Left renal cortex interstitium (tissue), 4 donors: ENCODE measurements at places on chromosomes 11 and 22. TPM values are rescaled to one million over a fixed set of nuclear protein-coding genes. Genes with fewer than 3 reads are reported as not detected.

- DNase-seq, result no peak
Observed at GRCh38 chr11:94862926-94863880, 95.0 kb downstream of the AMOTL1 start.

DNA sequence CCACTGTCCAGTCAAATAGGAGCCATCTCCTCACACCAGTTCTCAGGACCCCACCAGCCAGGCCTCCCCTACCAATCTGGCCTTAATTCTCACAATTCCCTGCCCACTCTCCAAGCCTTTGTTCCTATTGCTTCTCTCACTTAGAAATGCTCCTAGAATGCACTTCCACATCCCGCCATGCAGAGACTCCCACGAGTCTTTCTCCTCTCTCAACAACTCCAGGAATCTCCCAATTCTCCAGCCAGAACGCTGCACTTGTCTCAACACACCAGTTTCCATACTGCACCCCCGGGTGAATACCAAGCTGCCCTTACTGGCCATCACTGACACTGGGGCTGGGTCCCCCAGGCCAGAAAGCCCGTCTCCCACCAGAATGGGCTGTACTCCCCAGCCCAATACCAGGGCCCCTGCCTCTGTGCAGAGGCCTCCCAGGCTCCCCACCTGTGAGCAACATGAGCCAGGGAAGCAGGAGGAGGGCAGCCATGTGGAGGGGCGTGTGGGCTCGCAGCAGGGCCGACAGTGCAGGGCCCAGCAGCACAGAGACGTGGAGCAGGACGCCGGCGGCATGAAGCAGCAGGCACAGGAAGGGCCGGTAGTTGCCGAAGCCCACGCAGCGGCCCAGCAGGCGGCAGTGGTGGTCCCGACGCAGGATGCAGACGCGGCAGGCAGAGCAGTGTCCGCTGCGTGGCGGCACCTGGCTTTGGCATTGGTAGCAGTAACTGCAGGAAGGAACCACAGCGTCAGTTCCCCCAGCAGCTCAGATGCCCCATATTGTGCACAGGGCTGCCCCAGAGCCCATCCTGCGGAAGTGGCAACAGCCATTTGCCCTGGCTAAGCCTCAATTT is 2.4 kb downstream of the ZDHHC24 start:
- peak; percentile 53 for DNase-seq

CHCHD10 gene
- 92.4 TPM for polyA plus RNA-seq

DNA sequence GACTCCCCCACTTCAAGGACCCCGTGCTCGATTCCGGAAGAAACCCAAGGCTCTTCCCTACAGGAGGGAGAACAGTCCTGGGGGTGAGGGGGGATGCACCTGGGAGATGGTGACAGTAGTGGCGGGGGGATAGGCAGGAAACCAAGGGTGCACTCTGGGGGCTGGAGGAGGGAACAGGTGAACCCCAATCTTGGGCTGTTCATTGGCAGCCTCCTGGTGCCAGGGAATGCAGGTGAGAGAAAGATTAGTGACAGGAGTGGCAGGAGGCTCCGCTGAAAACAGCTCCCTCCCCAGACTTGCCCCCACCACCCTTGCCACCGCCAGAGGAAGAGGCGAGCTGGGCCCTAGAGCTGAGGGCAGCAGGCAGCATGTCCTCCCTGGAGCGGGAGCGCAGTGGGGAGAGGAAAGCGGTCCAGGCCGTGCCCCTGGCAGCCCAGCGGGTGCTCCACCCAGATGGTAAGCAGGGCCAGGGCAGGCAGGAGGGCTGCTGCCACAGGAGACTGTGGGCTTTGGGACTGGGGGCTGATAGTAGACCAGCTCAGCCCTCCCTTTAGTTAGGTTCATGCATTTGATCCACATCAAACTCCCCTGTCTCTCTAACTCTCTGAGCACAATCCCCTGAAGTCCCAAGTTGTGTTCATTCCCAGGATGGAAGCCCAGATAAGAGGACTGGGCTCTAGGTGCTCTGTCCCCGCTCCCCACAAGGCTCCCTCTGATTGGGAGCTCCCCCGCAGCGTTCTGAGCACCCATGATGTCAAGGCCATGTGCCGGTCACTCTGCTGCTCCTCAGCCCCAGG is 14.5 kb downstream of the ROBO3 start:
- DNase-seq, result no peak

GRCh38 chr22:25754527-25755202 is 12.7 kb downstream of the MYO18B start:
- no peak for DNase-seq

LYVE1 gene
- 70.5 TPM for polyA plus RNA-seq

DNA sequence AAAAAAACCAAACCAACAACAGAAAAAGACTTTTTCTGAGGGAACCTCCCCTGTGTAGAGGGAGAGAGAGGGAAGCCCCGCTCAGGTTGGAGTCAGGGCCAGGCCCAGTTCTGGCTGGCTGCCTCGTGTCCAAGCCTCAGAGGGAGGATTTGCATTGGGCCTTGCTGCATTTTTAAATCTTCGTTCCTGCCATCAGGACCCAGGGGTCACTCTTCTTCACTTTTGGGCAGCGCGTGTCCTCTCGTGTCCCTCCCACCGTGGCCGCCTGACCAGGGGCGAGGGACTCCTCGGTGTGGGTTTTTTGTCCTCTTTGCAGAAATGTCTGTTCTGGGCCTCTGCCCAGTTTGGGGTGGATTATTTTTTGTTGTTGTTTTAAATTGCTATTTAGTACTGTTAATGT is 57.9 kb downstream of the LRRC74B start:
- DNase-seq, result no peak

DNA sequence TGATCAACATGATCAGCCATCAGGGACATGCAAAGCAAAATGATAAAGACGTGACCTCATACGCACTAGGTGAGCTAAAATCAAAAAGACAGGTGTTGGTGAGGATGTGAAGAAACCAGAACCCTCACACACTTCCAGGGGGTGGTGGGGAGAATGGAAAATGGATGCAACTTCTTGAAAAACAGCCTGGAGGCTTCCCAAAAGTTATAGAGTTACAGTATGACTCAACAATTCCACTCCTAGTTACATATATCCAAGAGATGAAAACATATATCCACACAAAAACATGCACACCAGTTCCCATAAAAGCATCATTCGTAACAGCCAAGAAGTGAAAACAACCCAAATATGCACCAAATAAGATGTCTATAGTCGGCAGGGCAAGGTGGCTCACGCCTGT is 42.1 kb upstream of the APLNR start:
- no peak for DNase-seq

GRCh38 chr11:85694385-85694980 is 8.5 kb upstream of the CCDC89 start:
- no peak for DNase-seq

DNA sequence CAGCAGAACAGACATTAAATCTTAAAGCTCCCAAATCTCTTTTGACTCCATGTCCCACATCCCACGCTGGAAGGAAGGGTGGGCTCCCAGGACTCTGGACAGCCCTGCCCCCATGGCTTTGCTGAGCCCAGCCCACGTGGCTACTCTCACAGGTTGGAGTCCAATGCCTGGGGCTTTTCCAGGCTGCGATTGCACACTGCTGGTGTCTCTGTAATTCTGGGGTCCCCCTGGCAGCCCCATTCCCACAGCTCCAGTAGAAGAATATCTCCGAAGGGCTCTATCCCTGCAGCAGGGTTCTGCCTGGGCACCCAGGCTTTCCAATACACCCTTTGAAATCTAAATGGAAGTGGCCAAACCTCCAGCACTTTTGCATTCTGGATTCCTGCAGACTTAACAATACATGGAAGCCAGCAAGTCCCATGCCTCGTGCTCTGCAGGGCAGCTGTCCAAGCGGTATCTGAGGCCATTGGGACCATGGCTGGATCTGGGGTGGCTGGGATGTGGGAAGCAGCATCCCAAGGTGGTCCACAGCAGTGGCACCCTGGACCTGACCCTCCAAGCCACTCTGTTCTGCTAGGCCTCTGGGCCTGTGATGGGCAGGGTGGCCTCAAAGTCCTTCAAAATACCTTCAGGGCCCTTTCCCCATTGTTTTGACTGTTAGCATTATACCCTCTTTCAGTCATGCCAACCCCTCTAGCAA is 47.9 kb upstream of the TH start:
- no peak for DNase-seq

DNA sequence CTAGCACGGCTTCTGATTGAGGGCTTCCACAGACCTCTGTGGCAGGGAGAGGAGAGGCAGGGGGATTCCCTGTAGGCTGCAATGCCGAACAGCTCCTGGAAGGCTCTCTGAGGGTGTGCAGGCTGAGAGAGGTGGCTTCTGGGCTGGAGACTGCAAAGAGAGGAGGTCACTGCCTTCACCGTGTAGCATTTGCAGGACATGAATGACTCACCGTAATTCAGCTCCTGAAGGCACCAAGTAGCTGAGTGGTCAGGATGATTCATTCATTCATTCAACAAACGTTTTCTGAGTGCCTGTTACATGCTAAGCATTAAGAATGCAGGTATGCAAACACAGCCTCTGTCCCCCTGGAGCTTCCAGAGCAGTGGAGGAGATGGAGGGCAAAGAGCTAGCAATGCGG is 18.0 kb upstream of the EIF3D start:
- no peak for DNase-seq

DDIAS gene
- 6.5 TPM for polyA plus RNA-seq

- DNase-seq, result no peak
Observed at GRCh38 chr11:21630934-21631478, 561.9 kb upstream of the ANO5 start.

MRGPRX3 gene
- not detected for polyA plus RNA-seq

DNA sequence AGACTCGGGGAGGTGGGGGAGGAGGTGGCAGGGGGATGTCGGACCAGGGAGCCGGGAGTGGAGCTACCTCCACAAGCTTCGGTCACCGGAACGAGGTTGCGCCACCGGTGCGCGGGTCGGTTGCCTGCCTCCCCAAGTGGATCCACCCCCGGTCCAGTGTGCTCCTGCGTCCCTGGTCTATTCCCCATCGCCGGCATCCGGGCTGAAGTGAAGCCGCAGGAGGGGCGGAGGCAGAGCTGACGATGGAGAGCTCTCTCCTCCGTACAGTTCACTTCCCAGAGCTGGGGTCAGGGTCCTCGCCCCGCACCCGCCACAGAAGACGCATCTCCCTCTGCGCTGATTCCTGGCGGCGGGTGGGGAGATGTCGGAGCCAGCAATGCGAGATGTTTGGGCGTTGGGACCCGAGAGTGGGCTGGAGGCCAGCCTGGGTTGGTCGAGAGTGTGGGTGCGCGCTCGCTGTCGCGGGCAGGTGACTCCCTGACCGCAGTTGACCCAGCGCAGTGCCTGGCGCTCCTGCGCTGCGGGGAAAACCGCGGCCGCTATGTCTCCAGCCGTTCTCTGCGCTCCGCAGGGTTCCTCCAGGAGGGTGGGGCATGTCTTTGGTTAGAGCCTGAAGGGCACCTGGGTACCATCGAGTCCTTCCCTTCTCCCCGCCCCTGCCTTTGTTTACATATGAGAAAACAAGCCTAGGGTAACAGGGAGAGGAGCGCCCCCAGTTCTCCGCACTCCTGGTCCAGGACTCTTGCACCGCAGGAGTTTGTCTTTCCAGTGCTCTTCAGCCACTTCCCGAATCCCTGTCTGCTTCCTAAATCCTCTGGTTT is 1.7 kb downstream of the C11orf96 start:
- no peak for DNase-seq

GRCh38 chr11:43916621-43917020 is 25.8 kb upstream of the C11orf96 start:
- no peak for DNase-seq

OR4D5 gene
- not detected for polyA plus RNA-seq

MIOX gene
- 15.4 TPM for polyA plus RNA-seq

GRCh38 chr11:102453302-102453695 is 734 bp upstream of the TMEM123 start:
- no peak for DNase-seq

DNA sequence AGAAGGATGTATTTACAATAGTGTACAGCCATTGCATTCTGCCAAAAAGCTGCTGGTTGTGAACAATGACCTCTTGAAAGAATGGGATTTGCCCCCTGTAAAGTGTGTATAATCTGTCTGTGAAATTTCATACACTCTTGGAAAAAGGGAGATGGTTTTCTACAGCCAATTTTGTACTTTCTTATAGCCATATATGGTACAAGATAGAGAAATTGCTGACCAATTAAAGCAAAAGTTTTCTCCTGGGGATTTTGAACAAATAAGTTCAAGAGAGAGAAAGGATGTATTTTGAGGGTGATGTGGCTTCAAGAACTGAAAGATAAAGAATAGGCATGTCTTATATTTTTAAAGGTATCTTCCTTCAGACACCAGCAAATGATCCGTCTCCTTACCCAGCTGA is 211.0 kb downstream of the NAV2 start:
- DNase-seq, result no peak

DNA sequence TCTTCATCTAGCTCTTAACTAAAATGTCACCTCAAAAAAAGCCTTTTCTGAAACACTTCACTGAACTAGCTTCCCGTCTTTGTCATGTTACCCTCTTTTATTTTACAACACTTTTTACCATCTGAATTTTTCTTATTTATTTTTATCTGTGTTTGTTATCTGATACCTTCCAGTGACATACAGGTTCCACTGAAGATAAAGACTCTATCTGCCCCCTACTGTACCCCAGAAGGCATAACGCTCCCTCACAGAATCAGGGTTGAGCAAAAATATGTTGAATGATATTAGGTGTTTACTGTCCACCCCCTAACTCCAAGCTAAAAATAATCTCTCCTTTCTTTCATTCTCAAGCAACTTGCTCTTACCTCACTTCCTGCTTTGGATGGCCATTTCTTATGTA is 654.2 kb downstream of the NELL1 start:
- DNase-seq, result no peak

DNA sequence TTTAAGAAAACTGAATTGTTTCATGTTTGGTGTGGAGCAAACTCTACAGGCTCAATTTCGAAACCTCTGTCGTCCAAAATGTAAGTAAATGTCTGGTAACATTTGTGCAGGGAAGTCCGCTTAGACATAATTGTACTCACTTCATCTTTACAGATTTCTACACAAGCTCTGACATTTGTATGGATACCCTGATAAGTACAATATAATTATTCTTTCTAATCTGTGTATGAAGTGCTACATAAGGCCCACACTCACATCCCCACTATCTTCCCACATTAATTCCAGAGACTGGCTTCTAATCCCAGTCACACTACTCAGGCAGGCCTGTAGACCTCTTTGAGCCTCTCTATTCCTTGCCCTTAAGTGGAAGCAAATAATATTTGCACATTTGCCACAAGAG is 129.2 kb upstream of the LMO1 start:
- no peak for DNase-seq

RIMBP3B gene
- not detected for polyA plus RNA-seq

- no peak for DNase-seq
Observed at GRCh38 chr11:126391970-126392632, 36.6 kb downstream of the ST3GAL4 start.

DNA sequence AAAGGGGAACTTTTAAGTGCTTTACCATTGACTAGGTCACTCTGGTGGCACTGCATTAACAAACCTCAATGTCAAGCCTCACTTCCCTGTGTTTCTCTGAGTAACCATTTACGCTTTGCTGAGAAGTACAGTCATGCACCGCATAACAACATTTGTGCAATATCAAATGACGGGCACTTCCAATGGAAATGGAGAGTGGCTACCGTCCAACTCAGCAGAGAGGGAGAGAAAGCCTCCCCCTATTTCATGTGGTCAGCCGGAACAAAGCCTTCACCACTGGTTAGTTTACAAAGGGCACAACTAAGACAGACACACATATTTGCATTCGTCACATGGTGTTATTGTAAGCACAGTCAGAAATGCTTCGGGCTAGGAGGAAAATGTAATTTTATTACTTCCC is 117.3 kb downstream of the RASSF10 start:
- DNase-seq, result peak; percentile 79
